ENCODE measurements at places on chromosomes 12 and 14.

DNA sequence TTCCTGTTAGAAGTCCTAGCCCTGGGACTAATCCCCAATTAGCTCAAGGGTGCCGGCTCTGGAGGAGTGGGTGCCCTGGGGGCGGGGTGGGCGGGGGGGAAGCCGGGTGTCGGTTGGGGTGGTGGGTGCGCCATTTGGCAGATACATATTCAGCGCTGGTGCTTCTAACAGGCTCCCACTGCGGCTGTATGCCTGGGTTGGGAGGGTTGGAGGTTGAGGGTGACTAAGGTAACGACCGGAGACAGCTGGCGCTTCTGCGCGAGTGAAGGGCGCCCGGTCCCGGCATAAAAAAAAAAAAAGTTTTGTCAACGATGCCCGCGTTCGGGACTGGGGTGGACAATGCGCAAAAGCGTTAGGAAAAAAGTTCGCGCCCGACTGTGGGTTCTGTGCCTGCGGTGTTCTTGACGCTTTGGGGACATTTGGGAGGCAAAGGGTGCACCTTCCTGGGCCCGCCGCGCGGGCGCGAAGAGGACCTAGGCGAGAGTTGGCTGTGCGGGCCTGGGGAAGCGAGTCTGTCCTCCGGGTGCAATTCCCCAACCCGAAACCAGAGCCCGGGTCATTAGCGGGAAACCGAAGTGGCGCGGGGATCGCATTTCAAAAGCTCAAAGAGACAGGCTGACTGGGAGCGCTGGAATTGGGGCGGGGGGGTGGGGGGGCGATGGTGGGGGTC, 19.2 kb downstream of the TBX3 start:
- no peak for DNase-seq

DNA sequence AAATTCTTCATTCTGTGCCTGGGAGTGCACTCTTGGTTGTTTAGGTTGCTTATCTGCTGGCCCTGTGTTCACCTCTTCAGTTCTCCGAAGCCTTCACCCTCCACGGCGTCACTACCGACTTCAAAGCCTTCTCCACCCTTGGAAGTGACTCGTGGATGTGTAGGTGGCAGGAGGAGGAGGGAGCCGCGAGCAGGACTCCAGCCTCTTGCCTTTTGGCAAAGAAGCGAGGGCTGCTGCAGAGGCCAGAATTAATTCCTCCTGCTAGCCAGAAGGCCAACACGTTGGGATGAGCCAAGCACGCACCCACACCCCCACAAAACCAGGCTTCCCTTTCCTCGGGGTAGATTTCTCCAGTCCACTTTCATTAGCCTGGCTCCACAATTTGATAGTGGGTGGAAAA, 86.5 kb downstream of the TBX5 start:
- no peak for DNase-seq

GRCh38 chr14:103071544-103072251, 12.3 kb upstream of the LBHD2 start:
- no peak for DNase-seq

DNA sequence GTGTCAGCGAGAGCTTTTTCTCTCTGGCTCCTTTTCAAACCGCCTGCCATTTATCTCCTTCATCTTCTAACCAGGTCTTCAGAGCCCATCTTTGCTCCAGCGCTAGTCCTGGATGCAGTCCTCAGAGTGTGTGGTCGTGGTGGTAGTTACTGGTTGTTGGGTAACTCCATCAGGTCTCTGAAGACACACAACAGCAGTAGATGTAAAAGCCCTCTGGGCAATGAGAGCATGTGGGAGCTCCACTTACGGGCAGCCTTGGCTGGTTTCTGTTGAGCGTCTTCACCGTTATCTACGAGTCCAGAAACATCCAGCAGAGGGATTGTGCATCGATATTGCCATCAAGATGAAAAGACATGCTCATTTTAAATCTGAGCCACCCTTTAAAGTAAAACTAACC, 61.2 kb downstream of the FBXL14 start:
- DNase-seq: no peak

DNA sequence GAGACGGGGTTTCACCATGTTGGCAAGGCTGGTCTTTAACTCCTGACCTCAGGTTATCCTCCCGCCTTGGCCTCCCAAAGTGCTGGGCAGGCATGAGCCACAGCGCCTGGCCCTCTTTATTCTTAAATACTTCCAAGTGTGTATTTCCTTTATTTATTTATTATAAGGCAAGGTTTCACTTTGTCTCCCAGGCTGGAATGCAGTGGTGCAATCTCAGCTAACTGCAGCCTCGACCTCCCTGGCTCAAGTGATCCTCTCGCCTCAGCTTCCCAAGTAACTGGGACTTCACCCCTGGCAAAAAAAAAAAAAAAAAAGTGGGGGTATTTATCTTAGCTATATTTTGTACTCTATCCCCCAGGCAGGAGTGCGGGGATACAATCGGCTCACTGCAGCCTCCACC, 6.8 kb downstream of the FAM216A start:
- no peak for DNase-seq

DNA sequence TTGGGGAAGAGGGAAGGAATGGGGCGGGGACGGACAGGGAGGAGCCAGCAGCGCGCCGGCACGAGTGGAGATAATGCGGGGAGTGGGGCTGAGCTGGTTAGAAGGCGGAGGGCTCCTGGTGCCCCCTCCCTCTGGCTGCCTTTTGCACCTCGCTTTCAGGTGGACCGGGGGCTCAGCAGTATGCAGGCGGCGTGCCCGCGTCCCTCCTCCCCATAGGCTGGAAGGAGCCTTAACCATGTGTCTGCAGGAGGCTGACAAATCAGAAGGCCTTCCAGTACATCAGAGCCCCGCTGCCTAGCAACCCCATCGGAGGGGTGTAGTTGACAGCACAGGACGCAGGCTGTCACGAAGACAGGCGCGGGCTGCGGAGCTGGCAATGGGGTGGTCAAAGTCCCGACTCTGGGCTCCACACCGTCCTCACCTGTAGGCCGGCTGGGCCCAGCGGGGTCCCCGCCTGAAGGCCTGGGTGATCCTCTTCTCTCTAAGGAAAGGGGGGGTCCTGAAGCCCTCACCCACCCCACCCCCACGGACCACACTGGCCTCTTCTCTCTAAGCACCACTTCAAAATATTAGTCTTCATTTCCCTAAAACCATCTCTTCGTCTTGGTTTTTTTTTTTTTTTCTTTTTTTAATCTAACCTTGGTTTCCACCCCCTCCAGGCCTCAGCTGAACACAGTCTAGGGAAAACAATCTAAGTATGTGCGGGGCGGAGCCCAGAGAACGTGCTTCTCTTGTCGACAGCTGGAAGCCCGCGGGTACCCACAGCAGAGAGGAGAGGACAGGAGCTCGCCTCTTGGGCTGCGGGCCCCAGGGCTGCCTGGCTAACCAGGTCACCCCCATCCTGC, 44.5 kb downstream of the KDM2B start:
- no peak for DNase-seq

GRCh38 chr12:85627584-85627983, 208.6 kb downstream of the RASSF9 start:
- peak; percentile 21 for DNase-seq

GRCh38 chr12:106766393-106766826, 8.1 kb upstream of the RIC8B start:
- DNase-seq: no peak

DNA sequence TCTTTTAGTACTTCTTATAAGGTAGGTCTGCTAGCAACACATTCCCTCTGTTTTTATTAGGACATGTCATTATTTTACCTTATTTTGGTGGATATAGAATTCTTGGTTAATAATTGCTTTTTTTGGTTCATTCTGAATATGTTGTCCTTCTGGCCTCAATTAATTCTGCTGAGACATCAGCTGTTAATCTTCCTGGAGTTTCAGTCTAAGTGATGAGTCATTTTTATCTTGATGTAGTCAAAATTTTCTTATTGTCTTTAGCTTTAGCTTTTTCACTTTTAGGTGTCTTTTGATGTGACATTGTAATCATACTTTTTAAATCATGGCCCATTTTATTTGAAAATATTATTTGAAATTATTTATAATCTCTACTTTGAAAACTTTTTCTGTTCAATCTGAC, 104.9 kb upstream of the PMCH start:
- DNase-seq: no peak

DNA sequence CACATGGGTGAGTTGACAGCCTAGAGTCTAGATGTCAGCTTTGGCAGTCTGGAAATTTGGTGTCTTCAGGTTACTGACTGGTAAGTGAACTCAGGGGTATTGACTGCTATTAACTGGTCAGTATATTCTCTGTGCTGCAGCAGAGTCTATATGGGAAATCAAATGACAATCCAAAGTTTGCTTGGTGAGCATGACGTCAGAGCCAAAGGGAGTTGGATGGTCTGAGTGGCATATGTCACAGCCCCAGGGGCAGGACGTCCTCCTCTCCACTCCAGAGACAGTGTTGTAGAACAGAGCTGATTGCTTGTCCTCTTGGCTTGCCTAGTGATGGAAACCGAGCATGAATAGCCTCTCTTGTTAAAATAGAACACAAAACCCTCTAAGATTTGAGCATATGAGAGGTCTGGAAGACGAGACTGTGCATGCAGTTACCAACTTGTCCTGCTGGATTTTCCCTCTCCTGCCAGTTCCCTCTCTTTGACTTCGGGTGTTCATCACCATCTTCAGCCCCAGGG, 3.3 kb upstream of the TBC1D30 start:
- no peak for DNase-seq

DNA sequence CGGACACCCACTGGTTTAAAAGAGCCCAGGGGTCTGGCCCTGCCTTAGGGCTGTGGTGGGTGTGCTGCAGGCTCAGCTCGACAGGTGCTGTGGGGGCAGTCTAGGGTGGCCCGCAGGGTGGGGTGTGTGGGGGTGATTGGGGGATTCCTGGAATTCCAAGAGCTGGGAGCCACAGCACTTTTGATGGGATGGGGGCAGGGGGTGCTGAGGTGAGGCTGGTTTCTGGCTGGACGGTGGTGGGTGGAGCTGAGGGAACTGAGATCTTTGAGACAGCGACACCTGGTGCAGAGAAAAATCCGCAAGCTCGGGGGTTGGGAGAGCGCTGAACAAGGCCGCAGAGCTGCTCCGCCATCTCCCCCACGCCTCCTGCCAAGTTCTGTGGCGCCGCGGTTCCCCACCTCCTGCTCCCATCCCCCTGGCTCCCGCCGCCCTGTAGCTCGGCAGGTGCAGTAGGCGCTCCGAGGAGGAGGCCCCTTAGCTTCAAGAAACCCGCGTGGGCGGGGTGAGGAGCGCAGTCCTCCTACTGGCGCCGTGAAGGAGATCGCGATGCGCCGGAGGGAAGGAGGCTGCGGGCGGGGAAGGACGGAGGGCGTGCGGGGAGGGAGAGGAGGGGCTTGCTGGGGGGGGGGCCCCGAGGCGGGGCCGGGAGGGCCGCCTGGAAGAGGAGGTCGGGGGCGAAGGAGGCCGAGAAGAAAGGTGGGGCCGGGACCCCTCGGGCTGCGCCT, 1.3 kb upstream of the TEDC1 start:
- DNase-seq: no peak

DNA sequence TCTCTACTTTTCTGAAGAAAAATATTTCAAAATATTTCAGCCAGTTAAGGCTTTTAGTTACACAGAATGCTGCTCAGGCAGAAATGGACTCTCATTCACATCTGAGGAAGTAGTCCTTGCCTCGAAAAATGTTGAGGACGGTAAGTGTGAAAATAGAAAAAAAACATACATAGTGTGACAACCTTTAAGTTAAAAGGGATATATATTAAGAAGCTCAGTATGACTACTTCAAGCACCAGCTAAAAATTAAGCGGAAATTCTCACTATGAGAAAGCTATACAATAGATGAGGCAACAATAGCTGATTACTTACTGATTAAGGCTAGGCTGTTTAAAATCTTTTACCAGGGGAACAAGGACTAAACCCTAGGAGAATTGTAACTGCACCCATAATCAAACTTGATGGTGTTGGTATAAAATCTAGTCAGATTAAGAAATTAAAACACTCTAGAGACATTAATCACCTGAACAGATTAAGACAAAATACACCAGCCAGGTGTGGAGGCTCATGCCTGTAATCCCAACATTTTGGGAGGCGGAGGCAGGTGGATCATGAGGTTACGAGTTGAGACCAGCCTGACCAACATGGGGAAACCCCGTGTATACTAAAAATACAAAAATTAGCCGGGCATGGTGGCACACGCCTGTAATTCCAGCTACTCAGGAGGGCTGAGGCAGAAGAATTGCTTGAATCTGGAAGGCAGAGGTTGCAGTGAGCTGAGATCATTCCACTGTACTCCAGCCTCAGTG, 53.9 kb downstream of the HNRNPC start:
- DNase-seq: no peak

- DNase-seq: no peak
Measured at GRCh38 chr14:78519863-78520262, 349.7 kb downstream of the NRXN3 start.

DNA sequence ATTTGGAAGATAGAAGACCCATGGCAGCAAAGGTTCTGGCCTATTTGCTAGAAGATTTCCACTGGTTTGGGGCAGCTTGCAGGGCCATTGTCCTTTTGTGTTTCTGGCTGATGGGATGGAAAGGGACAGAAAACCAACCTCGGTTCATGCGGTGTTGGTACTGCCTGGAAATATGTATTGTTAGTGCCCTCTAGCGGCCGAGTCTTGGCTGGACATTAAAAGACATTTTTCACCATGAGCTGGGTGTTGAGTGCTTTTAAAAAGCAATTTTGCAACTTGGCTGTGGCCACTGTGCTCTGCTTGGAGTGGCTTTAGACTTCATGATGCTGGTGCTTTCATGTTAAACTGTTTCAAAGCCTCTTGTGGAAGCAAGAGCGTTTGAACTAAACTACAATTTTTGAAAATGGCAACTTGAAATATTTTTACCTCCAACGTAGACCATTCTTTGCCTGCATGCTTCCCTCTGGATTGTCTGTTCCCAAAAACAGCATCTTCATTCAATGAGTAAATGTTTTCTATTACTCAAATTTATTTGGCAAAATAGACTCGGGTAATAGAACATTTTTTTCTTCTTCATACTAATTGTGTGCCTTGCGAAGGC, 102.7 kb upstream of the TBX5 start:
- peak; percentile 16 for DNase-seq

GRCh38 chr12:49864798-49865090, 21.8 kb upstream of the BCDIN3D start:
- no peak for DNase-seq

DNA sequence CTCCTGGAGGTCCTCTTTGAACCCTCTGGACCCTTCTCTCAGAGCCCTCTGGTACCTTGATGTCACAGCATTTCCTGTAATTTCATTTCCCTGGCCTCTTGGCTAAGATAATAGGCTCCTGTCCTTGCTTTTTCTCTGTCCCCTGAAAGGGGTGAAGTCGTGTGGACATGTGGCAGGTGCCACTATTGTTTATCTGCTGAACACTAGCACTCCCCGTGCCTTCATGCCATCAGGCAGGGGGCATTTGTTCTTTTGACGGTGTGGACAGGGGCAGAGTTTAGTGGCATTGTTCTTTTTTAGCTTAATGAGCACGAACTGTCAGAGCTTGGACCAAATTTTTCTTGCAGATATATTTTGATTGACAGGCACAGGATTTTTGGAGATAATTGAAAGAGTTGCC, 166.0 kb downstream of the RGS6 start:
- DNase-seq: no peak

DNA sequence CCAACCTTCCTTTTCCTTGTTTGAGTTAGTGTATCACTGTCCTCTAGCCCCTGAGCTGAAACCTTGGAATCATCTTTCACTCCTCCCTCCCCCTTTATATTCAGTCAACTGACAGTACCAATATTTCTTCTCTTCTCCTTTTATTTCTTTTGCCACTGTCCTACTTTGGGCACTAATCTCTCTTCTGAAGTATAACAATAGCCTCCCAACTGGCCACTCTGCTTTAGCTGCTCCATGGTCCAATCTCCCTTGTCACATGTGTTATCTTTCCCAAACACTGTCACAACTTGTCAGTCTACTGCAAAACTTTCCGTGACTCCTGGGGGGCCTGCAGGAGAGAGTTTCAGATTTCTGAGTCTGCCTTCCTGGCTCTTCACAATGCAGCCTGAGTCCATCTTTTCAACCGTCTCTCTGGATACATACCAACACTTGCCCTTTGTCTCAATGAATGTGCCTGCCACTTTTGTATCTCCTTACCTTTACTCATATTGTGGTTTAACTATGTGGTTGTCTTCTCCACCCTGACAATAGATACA, 471.2 kb downstream of the DIO2 start:
- DNase-seq: no peak
